ENCODE measurements at places on chromosomes 3 and 15. TPM values are rescaled to one million over a fixed set of nuclear protein-coding genes. Genes with fewer than 3 reads are reported as not detected.

The GABRA5 gene
- 5.7 TPM for total RNA-seq

The SPESP1 gene
- total RNA-seq: 6.0 TPM

The DLL4 gene
- 0.14 TPM for total RNA-seq

The CD47 gene
- total RNA-seq: 108 TPM

The IMPG2 gene
- 0.59 TPM for total RNA-seq

The GOLGA6D gene
- total RNA-seq: not detected

The ATP8B4 gene
- total RNA-seq: 0.42 TPM

The ROBO1 gene
- total RNA-seq: 111 TPM

The SEMA6D gene
- total RNA-seq: 0.46 TPM

The NAALADL2 gene
- 17.8 TPM for total RNA-seq

The GFM1 gene
- total RNA-seq: 44.5 TPM

The TF gene
- under 0.01 TPM for total RNA-seq

The GANC gene
- 15.4 TPM for total RNA-seq

The GJD2 gene
- not detected for total RNA-seq

The HIGD2B gene
- total RNA-seq: not detected

The CPLX3 gene
- total RNA-seq: not detected
